Stimulated activated CD8-positive, alpha-beta memory T cell treated with anti-CD3 and anti-CD28 coated beads, Interleukin-4, amount 100 ng/mL, for 1 hour (primary cell): ENCODE measurements at places on chromosomes 7 and 10.

DNA sequence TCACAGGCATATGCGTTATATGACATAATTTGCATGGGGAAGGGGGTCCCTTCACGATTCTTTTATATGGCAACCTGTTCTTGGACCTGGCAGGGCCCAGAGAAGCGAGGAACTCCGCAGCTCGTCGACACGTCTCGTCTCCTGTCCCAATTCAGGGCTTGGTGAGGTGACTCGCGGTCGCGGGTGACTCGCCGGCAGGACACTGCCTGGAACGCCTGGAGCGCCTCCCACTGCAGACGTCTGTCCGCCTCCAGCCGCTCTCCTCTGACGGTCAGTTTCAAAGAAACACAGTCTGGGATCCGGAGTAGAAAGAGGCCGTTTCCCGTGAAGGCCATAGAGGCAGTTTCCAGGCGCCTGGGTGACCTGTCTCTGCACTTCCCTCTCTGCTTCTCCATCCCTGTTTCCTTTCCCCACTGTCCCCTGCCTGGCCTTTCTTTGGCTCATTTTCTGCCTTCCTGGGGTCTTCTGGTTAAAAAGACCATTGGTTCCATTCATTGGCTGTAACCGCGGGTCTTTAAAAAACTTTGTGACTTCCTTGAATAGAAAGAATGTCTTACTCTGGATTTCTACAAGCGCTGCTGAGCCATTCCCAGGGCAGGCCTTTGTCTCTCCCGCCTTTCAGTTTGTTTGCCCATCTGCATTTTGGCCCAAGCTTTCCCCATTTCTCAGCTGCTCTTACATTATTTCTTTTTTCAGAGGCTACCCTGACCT, 1.2 kb downstream of the UPP1 start:
- no peak for DNase-seq

DNA sequence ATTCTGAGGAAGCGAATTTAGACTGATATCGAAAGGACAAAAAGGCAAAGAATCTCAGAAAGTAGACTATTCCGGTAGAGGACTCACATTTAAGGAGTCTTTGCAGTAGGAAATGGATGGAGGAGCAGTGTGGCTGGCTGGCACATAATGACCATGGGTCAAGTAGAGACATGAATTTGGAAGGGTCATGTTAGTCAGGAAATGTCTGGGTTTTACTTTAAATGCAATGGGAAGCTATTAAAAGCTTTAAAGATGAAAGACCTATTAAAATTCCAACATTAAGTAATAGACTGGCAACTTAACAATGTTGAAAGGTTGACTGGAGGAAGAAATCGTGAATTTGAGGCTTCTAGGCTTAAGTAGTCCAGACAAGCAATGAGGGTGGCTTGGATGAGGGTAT, 90.0 kb upstream of the SEMA3C start:
- DNase-seq = no peak

- no peak for DNase-seq
Observed at GRCh38 chr7:87575521-87575920, 25.2 kb downstream of the ABCB1 start.

DNA sequence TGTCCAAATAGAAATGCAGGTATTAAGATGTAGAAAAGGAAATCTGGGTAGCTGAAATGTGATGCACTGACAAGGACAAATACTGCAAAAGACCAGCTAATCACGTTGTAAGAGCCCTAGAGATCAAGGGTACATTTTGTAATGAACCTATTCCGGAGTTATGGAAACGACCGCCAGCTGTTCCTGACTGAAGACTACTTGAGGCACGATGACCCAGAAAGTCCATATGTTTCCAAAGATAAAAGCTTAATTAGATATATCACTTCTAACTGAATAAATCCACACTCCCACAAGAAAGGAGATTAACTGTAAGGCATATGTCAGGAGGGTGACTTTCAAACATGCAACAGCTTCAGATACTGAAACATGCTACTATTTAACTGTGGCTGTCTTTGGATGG, 253.5 kb downstream of the NSUN6 start:
- DNase-seq = no peak

GRCh38 chr10:79066411-79067240, 2.1 kb upstream of the ZMIZ1 start:
- no peak for DNase-seq

DNA sequence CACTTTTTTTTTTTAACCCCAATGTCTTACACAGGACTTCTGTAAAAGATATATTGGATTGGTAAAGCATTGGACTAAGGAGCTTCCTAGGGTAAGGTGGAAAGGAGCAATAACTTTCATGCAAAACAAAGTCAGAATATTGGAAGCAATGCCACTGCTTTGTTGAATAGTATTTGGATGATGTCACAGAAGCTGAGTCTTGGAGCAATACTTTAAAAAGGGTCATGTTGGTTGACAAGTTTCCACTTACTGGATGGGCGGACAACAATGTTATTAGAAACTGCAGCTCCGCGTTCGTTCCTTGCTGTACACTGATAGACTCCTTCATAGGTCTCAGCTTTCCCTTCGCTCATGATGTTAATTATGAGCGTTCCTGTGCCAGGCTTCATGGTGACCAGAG, 101.9 kb upstream of the LAMB4 start:
- DNase-seq = no peak

- no peak for DNase-seq
Observed at GRCh38 chr7:151306860-151307259, 34.8 kb upstream of the NUB1 start.

GRCh38 chr7:117698018-117698417, 175.2 kb downstream of the CTTNBP2 start:
- DNase-seq = no peak

- DNase-seq = no peak
Observed at GRCh38 chr10:24561453-24561852, 162.2 kb downstream of the ARHGAP21 start.
